ENCODE measurements at places on chromosomes 1 and 21. TPM values are rescaled to one million over a fixed set of nuclear protein-coding genes. Genes with fewer than 3 reads are reported as not detected.
A peak's percentile ranks its signal among the peaks of the same experiment; 100 is the strongest.

Gene CATSPERE
- total RNA-seq = 3.1 TPM

GRCh38 chr1:97581614-97582051, 339.2 kb downstream of the DPYD start:
- DNase-seq = no peak

Gene FAM89A
- total RNA-seq = 5.6 TPM

- no peak for DNase-seq
These were observed 145.5 kb downstream of the CTH start for GRCh38 chr1:70556541-70556940.

DNA sequence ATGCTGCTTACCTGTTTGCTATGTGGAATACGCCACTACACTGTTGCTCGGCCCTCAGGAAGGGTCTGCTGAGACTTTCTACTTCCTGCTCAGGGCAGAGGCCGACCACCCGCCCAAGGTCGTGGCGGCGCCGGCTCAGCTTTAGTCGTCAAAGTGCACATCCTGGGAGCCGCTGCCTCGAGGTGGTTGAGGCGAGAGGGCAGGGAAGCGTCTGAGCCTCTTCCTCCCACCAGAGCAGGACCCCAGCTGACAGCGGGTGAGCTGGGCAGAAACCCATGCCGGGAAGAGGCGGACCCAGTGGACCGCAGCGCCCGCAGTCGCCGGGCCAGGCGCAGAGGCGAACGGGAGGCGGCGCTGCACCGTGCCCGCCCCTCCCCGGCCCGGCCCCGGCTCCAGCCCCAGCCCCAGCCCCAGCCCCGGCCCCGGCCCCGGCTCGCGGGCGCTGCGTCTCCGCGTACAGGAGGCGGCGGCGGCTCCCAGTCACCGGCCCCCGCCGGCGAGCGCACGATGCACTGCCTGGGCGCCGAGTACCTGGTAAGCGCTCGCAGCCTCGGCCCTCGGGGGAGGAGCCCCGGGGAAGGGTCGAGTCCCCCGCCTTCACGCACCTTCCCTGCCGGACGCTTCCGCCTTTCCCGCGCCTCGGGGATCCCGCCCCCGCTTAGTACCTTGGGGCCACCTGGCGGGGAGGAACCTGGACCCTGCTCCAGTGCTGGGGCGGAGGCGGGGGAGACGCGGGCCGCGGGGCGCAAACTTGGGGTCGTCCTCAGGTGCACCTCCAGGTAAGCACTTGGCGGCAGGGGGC, at the start of gene SLC44A3:
Gene SLC44A3, plus strand, starts transcription at position 413 of the 802 bp plus-strand sequence. Its CDS starts 95 bp downstream, at position 508.
- DNase-seq = peak; percentile 19

DNA sequence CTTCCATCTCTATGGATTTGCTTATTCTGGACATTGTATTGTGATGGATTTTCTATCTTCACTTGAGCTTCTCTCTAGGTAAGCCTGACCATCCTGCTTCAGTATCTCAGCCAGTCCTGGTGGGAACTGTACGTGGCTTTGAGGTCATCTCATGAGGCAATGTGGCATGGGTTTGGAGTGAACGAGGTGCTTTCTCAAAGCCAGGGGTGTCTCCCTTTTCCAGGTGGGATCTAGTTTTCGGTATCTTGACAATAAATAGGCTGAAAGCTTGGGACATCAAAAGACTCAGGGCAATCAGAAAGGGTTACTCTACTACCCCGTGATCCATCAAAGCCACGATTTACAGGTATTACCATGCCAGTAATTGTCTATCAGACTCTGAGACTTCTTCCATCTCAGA, 40.8 kb downstream of the AZIN2 start:
- DNase-seq = no peak

DNA sequence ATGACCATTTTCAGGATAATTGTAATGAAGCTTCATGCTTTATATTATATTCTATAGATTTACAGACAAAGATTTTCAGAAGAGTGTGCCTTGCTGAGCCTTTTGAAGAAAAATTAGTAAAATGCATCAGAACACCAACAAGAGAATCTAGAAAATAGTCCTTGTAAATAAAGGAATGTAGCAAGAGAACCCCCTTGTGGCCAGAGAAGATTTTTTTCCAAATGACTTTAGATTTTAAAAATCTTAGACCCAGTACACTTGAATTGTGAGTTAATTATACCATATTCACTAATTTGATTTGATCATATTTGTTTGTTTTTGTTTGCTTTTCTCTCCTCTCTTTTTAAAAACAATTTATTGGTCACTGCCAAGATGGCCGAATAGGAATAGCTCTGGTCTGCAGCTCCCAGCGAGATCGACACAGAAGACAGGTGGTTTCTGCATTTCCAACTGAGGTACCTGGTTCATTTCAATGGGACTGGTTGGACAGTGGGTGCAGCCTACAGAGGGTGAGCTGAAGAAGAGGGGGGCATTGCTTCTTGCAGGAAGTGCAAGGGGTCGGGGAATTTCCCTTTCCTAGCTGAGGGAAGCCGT, 12.8 kb upstream of the IFI44L start:
- DNase-seq = no peak

DNA sequence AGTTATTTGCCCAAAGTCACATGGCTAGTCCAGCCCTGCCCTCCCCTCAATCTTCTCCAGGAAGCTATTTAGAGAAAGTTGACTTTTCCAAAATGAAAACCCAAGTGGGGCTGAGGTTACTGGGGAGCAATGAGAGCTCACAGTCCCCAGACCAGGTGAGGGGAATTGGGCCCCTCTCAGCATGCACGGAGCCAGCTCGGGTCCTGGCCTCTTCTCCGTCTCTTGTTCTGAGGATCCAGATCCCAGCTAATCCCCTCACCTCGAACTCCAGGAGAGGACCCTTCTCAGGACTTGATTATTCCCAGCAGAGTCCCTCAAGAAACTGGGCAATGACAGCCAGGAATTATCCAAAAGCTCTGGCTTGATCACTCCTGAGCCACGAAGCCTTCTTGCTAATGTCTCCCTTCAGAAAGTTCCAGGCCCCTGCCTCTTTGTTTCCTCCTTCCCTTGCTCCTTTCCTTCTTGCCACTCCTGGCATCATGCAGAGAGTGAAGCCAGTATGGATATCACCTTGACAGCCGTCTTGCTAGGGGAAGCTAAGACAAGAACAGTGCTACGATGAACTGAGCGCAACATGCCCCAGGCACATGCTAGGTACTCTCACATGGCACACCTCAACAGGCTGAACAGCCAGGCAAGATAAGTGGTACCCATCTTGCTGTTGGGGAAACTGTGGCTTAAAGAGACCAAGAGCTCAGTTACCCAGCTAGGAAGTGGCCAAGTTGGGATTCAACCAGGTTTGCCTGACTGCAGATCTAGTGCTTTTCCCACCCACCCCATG, 51.9 kb downstream of the KLHDC7A start:
- no peak for DNase-seq

Gene HHAT
- 28.2 TPM for total RNA-seq

GRCh38 chr1:28200234-28200873, 23.9 kb upstream of the PTAFR start:
- no peak for DNase-seq

DNA sequence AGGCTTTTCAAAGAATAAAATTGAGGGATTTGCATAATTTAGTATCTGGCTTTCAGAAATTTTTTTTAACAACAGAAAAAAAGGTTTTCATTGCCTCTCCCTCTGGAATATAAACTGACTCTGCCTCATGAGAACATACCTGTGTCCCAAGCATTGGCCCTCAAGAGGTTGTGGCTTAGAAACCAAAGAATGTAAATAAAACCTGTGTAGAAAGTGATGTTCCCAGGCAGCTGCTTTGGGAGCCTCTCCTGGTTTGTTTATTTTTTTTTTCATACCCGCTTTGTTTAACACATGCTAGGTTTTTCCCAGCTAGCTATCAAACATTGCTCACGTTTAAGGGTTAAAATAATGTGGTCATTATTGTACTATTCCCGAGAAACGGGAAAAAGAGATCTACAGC, 40.5 kb upstream of the IFNAR2 start:
- no peak for DNase-seq

- DNase-seq = no peak
These were observed 1.8 kb downstream of the CDC20 start for GRCh38 chr1:43360616-43361015.

Gene OSCP1
- total RNA-seq = 0.94 TPM

Gene NCF2
- 10.7 TPM for total RNA-seq

Gene RBM34
- total RNA-seq = 131 TPM

GRCh38 chr1:24255226-24255625, 63.9 kb upstream of the GRHL3 start:
- no peak for DNase-seq

Gene OR2M3
- total RNA-seq = not detected

GRCh38 chr1:110203021-110203661, 7.0 kb upstream of the KCNC4 start:
- peak; percentile 84 for DNase-seq

Gene ZNF593OS
- total RNA-seq = not detected

GRCh38 chr1:66682106-66682505, 70.2 kb upstream of the DYNLT5 start:
- DNase-seq = no peak

DNA sequence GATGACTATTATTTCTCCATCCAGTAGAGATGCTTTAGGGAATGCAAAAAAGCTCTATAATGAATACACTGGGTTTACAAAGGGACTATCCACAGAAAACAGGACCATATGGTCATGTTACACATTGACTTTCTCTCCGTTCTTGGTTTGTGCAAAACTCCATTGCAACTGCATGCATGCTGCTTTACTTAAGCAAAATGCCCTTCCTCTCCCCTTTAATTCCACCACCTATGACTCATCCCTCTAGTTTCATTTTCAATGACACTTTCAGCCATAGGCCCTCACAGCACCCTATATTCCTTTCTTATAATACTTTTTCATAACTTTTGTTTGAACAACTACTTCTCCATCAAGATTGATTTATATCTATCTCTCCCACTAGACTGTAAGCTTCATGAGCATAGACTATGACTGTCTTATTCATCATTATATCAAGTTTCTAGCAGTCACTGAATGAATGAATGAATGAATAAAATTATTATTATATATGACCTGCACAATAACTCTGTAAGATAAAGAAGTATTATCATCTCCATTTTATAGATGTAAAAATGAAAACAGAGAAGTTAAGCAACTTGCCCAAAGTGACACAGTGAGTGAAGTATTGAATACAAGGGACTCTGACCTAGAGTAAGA, 248.9 kb downstream of the PLPP3 start:
- DNase-seq = no peak

DNA sequence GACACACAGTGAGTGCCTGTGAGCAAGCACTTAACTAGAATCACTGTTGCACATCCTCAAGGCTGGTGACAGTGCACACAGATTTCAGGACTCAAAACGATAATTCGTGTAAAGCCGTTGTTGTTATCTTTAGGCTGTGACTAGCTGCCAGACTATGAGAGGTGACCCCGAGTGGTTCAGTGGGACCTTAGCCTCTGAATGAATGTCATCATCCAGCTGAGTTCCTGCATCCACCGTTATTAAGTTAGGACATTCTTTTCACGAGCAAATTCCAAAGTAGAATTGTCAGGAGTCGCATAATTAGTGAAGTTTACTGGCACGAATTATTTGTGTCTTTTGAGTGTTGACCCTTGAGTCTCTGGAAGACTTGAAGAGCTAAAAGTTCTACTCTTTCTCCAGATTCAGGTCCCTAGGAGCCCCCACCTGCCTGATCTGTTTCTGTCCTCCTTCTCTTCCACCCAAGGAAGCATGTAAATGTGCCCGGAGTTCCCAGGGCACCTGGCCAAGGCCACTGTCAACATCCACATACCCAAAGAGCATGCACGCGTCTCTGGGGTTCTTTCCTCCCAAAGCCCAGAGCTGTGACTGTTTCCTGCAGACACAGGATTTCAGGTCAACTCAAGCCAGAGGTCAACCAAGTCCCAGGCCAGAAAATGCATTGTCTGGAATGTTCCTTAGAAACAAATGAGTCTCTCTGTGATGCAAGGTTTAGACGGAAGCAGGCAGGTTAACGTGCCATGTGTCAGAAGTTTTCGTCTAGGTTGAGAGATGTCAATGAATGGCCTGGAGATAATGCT, 207.2 kb downstream of the TOMM20 start:
- no peak for DNase-seq

Gene KIF17
- not detected for total RNA-seq

GRCh38 chr1:20472860-20473711, 12.9 kb downstream of the CAMK2N1 start:
- DNase-seq = peak; percentile 44

DNA sequence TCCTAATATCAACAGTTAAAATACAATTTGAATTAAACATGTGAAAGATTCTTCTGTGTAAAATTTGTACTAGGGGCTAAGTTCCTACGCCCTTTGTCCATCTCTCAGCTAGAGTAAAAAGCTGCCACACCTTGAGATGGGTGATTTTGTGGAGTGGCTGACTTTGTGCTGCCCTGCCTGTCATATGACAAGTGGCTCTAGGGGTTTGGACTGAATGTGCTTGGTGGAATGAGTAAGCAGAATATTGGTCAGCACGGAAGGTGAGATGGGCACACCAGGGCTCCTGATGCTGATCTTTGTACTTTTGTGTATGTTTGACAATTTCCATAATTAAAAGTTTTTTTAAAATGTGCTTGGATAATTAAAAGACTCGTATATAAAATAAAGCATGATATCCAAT, 133.6 kb upstream of the SLC45A1 start:
- no peak for DNase-seq

DNA sequence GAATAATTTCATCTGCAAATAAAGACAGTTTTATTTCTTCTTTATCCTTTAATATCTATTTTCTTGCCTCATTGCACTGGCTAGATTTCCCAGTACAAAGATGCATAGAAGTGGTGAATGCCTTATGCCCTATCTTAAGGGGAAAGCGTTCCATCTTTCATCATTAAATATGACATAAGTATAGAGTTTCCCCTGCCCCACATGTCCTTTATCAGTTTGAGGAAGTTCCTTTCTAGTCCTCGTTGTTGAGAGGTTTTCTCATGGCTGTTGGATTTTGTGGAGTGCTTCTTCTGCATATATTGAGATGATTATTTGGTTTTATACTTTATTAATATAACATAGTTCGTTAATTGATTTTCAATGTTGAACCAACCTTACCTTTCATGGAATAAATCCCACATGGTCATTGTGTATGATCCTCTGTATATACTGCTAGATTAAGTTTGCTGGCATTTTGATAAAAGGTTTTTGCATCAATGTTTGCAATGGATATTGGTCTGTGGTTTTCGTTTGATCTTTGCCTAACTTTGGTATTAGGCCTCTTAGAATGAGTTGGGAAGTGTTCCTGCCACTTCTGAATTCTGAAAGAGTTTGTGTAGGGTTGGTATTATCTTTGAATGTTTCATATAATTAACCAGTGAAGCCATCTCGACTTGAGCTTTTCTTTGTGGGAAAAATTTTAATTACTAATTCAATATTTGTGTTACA, 15.6 kb downstream of the PRKACB start:
- no peak for DNase-seq

Gene KRTAP10-2
- not detected for total RNA-seq

- no peak for DNase-seq
These were observed 36.2 kb upstream of the CSF1 start for GRCh38 chr1:109874445-109874844.

- DNase-seq = no peak
These were observed 39.3 kb upstream of the RGS4 start for GRCh38 chr1:163029901-163030300.

GRCh38 chr1:40462956-40463590, 12.8 kb downstream of the ZFP69B start:
- peak; percentile 29 for DNase-seq
